CD8-positive, alpha-beta memory T cell (primary cell): ENCODE measurements at places on chromosomes 1 and 21.

- no peak for DNase-seq
These were observed 57.8 kb downstream of the PGBD5 start for GRCh38 chr1:230368363-230368762.

GRCh38 chr1:87329051-87329525, 408 bp downstream of the LMO4 start:
- peak; percentile 58 for DNase-seq

DNA sequence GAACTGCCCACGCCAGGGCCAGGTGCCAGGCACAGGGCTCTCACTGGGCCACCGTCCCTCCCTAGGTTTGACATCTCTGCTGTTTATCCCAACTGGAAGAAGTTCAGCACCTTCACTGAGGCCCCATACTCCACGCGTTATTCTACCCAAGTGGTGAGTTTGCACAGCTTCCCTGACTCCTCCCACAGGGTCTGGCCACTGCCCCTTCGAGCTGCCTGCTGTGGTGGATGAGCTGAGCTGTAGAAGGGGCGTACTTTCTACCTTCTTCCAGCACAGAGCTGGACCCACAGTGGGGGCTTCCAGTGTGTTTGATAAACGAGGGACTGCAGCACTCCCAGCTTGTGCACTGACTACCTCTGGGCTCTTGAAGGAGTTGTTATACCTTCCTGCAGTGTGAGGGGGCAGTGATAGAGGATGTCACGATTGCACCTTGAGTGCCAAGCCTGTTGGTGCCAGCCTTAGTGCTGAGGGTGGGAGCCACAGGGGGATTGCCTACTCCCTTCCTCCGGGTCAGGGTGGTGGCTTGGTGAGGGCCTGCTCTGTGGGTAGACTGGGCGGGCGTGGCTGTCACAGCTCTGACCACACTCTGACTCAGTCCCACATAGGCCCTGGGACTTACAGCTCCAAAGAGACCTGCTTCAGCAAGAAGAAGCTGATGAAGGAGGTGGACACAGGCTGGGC, 5.9 kb upstream of the TTC22 start:
- no peak for DNase-seq

DNA sequence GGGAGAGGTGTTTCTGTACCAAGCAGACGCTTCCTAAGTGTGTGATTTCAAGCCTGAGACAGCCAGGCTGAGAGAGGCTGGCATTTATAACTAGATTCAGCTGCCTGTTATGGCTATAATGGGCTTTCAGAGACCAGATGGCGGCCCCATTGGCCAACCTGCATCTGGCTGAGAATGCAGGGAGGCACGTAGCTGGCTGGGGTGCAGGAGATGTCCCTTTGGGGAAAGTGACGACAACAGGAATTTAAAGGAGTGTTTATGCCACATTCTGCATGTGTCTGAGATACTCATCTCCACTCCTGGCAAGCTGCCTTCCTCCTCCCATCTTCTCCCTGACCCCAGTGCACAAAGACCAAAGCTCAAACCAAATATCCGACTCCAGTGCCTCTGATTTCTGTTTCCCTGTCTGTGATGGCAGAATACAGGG, 21.3 kb upstream of the CCDC190 start:
- no peak for DNase-seq

GRCh38 chr1:109977225-109977624, 7.3 kb upstream of the AHCYL1 start:
- no peak for DNase-seq

DNA sequence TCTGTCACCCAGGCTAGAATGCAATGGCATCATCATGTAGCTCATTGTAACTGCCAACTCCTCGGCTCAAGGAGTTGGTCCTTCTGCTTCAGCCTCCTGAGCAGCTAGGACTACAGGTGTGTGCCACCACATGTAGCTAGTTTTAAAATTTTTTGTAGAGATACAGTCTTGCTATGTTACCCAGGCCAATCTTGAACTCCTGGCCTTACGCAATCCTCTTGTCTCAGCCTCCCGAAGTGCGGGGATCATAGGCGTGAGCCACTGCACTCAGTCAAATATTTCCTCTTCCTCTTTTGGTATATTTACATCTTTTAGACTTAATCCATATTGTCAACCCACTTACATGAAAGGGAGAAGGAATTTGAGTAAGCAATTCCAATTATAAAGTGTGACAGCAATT, 121.1 kb downstream of the EVI5 start:
- no peak for DNase-seq

GRCh38 chr1:170424346-170424745, 107.6 kb upstream of the GORAB start:
- DNase-seq: no peak

GRCh38 chr1:17011092-17011438, 663 bp downstream of the ATP13A2 start:
- DNase-seq: no peak

DNA sequence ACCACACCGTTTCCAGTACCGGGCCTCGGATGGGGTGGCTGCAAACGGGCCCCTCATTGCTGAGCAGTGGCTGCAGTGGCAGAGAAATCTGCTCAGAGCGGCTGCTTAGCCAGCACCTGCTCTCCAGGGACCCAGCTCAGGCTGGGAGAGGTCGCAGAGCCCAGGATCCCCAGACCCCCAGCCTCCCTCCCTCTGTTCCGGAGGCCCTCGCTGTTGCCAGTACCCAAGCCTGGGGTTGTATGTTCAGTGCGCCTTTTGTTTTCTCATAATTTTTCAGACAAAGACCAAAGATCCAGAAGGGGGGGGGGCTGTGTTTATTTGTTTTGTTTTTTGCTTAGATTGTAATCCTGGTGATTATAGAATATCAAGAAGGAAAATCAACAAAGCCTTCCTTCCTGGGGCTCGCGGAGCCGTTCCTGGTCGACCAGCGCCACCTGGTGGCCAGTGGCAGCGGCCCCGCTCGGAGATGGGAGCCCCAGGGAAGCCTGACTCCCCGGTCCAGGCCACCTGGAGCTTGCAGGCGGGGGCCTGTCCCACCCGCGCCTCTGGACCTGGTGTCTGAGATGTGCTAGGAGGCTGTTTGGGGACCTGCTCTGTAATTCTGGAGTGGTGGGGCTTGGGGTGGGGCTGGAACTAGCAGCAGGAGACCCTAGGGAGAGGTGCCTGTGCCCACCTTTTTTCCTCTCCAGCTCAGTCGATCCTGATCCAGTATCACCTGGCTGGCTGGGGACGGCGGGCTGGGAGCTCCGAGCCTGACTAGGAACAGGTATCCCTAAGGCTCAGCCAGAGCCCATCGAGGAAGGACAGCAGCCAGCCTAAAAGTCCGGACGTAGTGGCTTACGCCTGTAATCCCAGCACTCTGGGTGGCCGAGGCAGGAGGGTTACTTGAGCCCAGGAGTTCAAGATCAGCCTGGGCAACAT, 123.9 kb upstream of the VAMP3 start:
- DNase-seq: peak; percentile 32
